DMS 273 treated with DMSO at 0.1 percent for 48 hours (cell line): ENCODE measurements at places on chromosomes 2 and 18.

DNA sequence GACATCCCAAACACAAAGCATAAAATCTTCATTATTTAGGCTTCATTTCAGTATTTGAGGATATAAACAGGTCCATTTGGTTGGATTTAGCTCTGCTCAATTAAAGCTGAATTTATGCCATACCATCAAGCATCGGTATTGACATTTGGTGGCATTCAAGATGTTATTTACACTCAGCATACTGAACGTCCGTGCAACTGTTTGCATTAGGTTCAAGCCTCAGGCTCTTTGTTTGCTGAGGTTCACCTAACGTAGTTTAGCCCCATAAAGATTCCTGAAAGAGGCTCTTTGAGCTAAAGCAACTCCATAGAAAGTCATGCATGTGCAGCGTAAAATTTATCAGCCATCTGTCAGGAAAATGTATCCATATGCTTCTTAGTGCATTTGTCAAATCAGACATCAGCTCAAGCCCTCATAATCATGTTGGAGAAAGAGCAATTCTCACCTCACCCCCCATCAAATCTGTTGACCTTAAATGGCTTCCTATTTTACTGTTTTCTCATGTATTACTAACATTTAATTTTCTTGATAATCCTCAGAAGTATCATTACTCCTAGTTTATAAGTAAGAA is 366.9 kb downstream of the EPHA4 start:
- DNase-seq, result peak; percentile 98

DNA sequence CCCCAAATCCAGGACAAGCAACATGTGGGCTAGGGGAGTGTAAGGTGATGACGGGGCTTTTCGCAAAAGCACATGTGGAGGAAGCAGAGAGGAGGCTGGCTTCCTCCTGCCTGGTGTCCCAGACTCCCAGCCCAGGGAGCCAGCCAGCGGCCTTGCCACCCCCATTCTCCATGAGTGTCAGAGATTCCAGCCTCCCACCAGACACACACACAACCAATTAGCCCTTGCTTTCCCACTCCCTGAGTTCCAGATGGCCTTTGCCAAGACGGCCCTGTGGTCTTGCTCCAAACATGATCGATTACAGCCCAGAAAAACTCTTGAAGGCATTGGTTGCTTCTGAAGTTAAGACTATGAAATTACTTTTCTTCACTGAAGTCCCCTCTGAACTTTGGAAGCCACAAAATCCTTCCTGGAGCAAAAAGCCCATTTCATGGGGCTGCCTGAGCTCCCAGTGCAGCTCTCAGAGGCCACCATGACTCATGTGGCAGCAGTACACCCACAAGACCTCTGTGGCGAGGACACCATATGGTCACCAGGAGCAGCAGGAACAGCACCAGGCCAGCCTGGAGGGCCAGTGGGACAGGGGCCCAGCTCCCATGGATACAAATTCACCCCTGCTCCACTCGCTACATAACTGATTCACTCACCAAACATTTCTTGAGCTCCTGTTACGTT is 69.1 kb upstream of the PID1 start:
- no peak for DNase-seq

DNA sequence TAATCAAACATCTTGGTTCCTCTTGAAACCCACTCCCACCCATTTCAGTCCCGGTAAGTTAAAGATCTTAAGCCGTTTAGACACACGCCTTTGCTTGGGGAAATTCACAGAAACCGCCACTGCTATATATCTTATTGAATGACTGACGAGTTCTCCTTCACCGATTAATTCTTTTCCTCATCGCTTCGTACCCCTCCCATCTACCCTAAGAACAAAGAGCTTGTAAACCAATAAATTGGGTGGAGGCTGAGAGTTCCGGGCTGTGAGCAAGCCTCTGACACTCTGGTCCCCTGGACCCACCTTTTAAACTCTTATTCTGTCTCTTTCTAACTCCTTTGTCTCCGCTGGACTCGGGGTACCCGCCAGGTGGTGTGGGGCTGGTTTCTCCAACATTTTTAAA is 30.6 kb downstream of the TMEM131 start:
- no peak for DNase-seq

- no peak for DNase-seq
Measured at GRCh38 chr2:75833386-75833785, 122.7 kb upstream of the GCFC2 start.

DNA sequence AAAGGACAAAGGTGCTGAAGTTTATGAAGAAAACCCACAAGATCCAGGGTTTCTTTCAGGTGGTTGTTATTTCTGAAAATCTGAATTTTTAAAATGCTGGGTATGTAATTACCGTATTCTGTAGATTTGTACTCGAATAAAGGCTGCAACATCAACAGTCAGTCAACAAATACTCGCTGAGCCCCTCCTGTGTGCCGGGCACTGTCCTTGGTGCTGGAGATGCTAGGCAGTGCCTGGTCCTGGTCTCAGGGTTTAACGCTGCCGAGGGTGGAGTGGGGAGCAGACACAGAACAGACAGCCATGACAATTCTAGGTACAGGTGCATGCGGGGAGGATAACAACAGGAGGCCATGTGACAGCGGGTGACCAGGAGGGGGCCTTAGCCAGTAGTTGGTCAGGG is 27.2 kb upstream of the PDIA6 start:
- no peak for DNase-seq

DNA sequence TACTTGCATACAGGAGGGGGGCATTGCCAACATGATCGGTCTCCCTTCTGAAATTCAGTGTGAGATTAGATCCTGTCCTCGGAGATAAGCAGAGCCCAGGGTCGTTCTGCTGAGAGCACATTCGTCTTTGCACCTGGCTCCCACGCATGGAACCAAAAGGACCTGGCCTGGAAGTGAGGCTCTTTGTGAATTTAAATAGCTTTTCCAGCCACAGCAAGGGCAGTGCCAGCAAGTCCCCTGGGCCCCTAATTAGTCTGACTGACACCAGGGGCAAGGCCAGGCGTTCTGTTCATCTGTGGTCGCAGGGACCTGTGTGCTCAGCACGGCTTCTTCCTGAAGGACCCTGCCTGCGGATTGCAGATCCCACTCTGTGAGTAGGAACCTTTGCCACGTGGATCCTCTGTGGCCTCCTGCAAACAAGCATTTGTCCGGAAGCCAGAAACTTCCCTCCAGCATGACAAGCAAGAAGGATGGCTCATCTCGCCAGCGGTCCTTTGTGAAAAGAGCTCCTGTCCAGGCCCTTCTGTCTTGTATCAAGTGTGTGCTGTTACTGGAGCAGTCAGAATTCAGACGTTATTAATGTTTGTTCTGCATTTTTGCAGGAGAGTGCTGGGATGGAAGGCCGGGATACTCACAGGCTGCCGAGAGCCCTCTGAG is 128.7 kb downstream of the TPO start:
- DNase-seq, result no peak

DNA sequence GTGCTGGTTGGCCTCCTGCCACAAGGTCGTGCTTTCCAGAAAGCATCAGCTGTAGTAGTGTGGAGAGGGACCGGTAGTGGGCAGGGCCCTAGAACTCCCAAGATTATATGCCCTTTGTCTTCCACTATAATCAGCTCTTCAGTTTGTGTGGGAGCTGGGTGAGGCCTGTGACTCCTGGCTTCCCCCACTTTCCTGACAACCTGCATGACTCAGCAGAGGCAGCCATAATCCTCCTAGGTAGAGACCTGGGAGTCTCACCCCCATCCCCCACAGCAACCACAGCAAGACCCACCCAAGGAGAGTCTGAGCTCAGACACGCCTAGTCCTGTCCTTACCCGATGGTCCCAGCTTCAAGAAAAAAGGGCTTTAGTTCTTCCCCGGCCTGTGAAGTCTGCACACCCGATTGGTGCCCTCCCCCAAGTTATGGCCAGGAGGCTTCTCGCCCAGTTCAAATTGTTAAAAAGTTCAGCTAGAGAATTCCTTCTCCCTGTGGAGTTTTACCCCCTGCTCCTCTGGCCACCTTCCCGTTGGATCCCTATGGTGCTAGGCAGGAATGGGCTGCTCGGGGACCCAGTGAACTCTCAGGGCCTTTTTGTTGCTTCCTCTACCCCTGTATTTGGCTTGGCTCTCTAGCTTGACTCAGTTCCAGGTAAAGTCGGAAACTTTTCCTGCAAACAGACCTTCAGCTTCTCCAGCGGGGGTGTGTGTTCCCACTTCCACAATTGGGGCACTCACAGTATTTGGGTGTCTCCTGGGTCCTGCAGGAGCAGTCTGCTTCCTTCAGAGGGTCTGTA is 57.8 kb upstream of the FAM237A start:
- DNase-seq, result no peak

GRCh38 chr18:45163871-45164270 is 451.4 kb upstream of the SLC14A2 start:
- no peak for DNase-seq

DNA sequence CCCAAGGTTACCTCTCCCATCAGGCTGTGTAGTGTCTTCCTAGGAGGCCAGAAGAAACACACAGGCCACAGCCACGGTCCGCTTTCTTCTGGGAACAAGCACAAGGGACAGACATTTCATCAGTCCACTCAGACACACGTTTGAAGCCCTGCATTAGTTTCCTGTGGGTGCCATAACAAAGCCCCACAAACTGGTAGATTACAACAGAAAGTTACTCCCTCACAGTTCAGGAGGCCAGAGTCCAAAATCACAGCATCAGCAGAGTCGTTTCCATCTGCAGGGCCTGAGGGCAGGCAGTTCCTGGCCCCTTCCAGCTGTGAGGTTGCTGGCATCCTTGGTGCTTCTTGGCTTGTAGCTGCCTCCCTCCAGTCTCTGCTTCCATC is 8.8 kb upstream of the PRLH start:
- DNase-seq, result no peak

- no peak for DNase-seq
Measured at GRCh38 chr18:24027156-24027827, 12.7 kb downstream of the TTC39C start.

- DNase-seq, result no peak
Measured at GRCh38 chr2:121469356-121469755, 61.3 kb upstream of the RNU4ATAC start.

DNA sequence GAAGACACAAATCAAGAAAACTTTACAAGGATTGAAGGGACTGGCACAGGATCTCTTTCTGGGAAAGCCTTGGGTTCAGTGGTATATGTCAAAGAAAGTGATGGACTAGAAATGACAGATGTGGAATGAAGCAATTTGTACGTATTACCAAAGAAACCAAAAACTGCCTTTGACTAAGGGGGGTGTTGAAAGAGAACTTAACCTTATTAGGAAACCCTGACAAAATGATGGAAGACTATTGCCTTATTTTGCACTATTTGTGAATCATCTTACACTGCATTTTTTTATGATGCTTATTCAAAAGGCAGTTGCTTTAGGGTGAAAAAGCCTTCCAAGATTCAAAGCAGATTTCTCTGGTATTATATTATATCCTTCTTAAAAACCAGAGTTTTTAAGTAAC is 4.0 kb downstream of the TSGA10 start:
- no peak for DNase-seq

- DNase-seq, result no peak
Measured at GRCh38 chr2:124035001-124035400, 9.9 kb downstream of the CNTNAP5 start.

DNA sequence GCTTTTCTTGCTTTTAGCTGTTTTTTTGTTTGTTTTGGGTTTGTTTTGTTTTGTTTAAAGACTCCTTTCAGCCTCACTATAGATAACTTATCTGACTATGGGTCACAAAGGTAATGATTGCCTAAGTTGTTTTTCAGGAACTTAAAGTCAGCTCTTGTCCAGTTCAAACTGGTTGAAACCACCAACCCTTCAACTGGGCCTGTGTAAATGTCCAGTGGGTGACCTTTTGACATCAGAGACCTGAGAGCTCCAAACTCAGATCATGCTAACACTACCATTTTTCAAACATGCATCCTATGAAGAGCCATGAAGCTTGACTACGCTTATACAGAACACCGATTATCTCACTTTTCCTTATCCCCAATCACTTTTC is 144.6 kb upstream of the RMP24 start:
- DNase-seq, result no peak

- no peak for DNase-seq
Measured at GRCh38 chr2:219752726-219753125, 125.3 kb downstream of the SLC4A3 start.

GRCh38 chr18:72391427-72391826 is 152.7 kb downstream of the CBLN2 start:
- no peak for DNase-seq

GRCh38 chr2:85999061-85999831 is 106.4 kb downstream of the POLR1A start:
- no peak for DNase-seq

- DNase-seq, result no peak
Measured at GRCh38 chr2:234548695-234549420, 52.0 kb upstream of the ARL4C start.
